NCI-H187 treated with DMSO at 0.1 percent for 48 hours (cell line): ENCODE measurements at places on chromosomes 1 and 21.
A peak's percentile ranks its signal among the peaks of the same experiment; 100 is the strongest.

DNA sequence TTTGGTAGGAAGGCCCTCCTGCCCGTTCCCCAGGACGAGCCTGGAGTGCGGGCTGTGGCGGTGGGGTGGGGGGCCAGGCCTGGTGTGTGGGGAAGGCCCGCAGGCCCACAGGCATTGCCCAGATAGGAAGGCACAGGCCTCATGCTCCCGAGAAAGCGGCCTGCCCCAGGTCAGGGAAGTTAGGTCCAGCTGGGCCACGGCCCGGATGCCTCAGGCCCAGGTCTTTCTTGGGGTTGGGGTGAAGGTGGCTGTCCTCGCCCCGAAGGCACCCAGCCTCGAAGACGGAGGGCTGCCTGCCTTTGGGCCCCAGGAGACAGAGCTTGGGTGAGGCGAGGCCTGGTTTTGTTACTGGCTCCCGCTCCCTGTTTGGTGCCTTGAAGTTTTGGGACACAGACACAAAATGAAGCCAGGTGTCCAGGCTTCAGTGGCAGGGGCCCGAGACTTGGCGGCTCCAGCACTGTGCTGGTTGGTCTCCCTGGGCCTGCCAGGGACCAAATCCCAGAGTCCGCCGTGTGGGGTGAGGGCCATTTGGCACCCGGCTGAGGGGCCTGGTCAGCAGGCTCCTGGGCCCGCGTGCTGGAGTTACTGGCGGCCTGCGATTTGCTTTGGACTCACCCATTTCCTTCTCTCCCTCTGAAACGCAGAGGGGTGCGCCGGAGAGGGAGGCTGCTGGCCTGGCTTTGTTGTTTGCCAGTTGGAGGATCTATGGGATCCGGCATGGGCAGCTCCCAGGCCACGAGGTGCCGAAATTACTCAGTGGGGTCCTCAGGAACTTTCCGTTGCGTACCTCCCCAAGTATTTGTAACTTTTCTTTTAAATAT, 2.0 kb downstream of the SKI start:
- no peak for DNase-seq

GRCh38 chr21:46319186-46319585, 4.5 kb downstream of the C21orf58 start:
- DNase-seq, result no peak

- DNase-seq, result no peak
Measured at GRCh38 chr1:20830378-20830777, 43.3 kb upstream of the HP1BP3 start.

DNA sequence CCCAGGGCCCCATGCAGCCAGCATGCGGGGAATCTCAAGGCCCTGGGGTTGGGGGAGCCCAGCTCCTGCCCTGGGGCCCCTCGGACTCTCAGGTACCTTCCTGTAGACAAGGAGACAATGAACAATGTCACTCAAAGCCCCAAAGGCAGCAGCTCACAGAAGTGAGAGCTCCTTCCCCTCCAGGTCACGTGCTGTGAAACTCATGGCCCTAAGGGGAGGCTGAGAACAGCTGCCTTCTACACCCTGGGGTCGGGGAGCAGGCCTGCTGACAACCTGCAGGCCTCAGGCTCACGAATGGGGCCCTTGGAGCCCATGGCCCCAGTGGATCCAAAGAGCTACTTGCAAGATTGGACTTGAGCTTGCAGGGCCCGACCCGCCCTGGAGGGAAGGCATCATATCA, 3.2 kb downstream of the MEGF6 start:
- DNase-seq, result no peak

- peak; percentile 3 for DNase-seq
Measured at GRCh38 chr1:94061513-94062443, 59.2 kb downstream of the ABCA4 start.

DNA sequence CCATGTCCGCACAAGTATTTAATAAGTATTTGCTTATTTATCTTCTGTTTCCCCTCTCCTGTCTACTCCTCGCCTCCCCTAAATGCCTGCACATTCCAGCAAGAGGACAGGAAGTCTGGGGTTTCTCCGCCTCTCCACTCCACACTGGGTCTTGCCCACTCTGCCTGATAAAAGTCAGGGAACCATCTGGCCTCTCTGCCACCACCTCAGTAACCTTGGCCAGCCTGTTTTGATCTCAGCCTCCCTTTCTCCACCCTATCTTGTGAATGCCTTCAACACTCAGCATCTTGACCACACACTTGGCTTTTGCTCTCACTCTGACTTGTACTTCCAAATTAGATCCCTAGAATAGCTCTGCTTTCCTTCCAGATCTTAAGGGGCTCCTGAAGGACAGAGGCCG, 165.3 kb upstream of the UBE2U start:
- DNase-seq, result no peak

GRCh38 chr1:12188115-12188514, 21.3 kb downstream of the TNFRSF1B start:
- no peak for DNase-seq

DNA sequence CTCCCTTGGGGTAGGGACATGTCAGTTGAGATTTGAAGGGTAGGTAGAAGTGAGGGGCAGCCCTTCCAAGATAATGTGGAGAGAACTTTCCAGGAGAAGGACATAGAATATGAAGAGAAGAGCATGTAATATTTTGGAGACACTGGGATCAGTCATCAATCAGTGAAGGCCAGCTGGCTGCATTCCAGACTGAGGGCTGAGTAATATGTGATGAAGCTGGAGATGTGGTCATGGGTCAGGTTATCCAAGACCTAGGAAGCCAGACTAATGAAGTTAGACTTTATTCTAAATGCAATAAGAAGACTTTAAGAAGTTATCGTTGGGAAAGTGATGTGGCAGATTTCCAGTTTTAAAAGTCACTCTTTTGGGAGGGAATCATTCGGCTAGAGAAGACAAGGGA, 262.0 kb downstream of the HMCN1 start:
- DNase-seq, result no peak

DNA sequence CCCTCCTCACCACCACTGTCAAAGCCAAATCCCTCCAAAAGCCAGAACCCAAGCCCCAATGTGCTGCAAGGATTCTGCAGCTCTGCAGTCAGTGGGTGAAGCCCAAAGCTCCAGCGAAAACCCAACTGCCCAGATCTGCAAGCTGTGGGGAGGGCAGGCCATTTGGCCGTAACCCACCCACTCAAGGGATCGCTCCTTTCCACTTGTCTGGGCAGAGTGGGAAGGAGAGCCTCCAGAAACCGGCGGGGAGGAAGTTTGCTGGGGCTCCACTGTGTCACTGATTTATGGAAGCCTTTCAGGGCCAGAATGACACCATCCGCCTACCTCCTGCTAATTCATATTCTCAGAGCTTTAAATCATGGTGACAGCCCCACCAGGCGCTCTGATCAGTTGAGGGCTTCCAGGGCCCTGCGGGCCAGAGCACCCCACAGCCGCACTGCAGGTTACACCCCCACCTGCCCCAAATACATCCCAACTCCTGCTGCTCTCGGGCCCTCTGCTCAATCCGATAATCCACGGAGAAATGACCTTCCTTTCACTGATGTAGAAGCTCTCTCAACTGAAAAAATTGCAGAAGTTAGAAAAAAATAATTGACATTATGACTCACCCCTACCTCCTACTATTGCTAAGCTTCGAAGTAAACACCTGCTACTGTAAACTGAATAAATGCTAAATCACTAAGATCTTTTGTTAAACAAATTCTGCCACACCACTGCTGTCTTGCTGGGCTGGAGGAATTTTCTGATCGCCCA, 40.6 kb upstream of the RAB4A start:
- no peak for DNase-seq

DNA sequence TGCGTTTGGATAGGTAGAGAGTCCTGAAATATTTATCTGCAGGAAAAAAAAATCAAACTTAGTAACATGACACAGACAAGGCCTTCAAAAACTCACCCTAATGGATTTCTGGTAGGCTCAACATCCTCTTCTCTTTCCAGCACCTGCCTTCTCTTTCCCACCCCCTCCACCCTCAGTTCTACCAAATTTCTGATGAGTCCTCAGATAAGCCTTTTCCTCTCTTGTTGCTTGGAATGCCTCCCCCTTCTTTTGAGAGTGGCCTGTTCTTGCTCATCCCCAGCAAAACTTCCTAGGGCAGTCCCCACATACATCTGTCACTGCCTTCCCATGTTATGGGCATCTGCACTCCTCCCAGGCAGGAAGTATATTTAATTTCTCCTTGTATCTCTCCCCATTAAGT, 7.6 kb upstream of the LBR start:
- no peak for DNase-seq

DNA sequence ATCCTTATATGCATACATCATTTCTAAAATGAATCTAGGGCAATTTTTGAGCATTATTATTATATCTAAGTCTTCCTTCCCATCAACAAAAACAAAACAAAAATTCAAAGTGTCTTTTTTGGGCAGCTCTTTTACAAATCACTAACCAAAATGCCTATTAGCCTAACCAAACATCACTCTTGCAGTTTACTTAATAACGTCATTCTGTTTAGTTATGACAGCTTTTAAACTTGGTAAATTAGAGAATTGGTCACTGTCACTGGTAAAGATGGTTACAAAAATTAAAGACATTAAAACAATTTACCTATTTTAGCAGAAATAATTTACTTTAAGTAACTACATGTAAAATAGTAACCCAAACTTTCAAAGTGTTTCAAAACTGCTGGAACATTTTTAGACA, 2.8 kb downstream of the ARHGAP29 start:
- DNase-seq, result no peak

DNA sequence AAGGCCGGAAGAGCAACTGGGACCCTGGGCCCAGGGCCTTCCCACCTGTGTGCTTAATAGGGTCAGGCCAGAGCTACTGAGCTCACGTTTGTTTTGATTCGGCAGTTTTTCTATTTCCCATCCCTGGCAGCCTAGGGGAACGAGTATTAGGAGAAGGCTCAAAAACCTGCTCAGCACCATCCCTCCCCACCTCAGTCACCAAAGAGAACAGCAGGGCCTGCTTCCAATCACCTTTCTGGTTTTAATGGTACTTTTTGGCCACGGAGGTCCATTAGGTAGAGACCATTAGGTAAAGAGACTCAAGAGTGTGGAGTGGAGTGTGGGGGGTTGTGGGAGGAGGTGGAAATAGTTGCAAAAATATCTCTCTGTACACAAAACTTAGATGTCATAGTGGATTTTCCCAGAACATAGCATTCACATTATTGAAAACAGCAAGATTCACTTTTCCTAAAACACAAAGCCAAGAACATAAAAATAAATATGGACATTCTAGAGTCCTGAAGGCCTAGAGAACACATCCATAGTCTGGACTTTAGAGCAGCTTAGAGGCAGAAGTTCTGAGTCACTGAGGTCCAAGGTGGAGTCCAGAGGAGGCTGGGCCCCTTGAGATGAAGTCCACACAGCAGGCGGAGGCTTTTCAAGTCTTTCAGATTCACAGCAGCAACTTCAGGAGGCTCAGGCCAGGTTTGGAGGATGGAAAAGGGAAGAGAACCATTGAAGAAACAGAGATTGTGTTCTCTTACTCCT, 19.5 kb downstream of the NUAK2 start:
- no peak for DNase-seq

DNA sequence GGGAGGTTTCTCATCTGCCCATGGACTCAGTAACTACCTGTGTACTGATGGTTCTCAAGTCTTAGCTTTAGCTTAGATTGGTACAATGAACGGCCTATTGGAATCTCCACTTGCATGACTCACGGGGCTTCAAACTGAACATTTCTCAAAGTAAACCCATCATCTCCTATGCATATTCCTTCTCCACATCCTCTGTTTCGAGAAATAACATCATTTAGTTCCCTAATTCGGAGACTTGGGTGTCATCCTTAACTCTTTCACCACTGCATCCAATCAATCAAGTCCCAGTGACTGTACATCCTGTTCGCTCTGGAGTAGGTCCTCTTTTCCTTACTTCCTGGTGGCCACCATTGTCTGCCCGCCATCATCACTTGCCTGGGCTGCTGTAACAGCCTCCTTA, 55.8 kb downstream of the LGR6 start:
- no peak for DNase-seq

- no peak for DNase-seq
Measured at GRCh38 chr1:183885142-183885735, 80.3 kb downstream of the RGL1 start.

DNA sequence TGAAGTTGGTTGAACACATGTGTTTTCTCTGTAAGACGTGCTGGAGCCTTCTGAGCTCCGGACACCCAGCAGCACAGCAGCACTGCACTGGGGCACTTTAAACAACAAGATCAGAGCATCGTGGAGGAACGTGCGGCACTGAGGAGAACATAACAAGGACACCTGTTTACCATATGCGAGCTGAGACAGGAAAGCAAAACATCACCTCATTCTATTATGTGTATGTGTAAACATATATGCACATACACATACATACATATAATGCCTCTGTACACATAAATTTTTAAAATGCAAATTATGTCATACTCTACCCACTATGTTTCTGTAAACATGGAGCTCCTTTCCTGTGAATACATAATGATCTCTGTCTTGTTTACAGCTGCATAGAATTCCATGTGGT, 3.2 kb upstream of the KRTAP10-6 start:
- DNase-seq, result no peak

GRCh38 chr1:93814795-93815340, 64.1 kb downstream of the DNTTIP2 start:
- no peak for DNase-seq

- DNase-seq, result no peak
Measured at GRCh38 chr1:55959136-55959548, 620.2 kb downstream of the PLPP3 start.

GRCh38 chr1:53037159-53037558, 24.9 kb upstream of the PODN start:
- DNase-seq, result no peak

- DNase-seq, result no peak
Measured at GRCh38 chr1:212346601-212347000, 61.4 kb downstream of the PPP2R5A start.

DNA sequence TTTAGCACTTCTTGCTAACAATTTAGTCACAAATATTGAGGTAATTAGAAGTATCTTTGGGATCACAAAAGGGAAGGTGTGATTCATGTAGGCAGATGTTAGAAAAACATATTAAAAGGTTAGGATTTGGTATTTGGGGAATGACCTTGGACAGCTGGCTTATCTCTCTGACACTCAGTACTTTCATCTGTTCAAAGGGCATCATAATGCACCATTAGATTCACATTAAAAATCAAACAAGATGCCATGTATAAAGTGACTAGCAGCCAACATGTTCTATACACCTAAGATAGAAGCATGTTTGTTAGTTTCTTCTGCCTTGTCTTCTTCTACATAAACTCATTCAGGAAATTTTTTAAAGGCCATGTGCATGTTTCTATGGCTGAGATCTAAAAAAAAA, 56.5 kb upstream of the ESRRG start:
- DNase-seq, result no peak

GRCh38 chr21:19565587-19565986, 1162.0 kb upstream of the TMPRSS15 start:
- DNase-seq, result no peak

GRCh38 chr1:70866542-70867264, 180.9 kb downstream of the PTGER3 start:
- DNase-seq, result no peak

DNA sequence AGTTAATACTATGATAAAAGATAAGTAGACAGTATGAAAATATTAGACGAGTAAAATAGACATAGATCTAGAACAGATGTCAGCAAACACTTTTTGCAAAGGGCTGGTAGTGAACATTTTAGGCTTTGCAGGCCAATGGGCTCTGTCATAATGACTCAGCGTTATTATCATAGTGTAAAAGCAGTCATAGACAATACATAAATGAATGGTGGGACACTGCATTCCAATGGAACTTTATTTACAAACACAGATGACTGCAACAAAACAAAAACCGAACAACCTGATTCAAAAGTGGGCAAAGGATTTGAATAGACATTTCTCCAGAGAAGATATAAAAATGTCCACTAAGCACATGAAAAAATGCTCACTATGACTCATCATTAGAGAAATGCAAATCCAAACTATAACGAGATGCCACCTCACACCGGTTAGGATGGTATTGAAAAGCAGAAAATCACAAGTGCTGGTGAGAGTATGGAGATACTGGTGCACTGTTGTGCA, 7.3 kb downstream of the GSTM5 start:
- DNase-seq, result no peak
